ENCODE measurements at places on chromosomes 4 and X. TPM values are rescaled to one million over a fixed set of nuclear protein-coding genes. Genes with fewer than 3 reads are reported as not detected.
A peak's percentile ranks its signal among the peaks of the same experiment; 100 is the strongest.

Gene RWDD4
- total RNA-seq: 22.4 TPM

Gene SUPT20HL1
- not detected for total RNA-seq

Gene CXCL8
- total RNA-seq: not detected

Gene SMIM31
- total RNA-seq: not detected

Gene SFRP2
- 214 TPM for total RNA-seq

Gene FHDC1
- 21.6 TPM for total RNA-seq

Gene SCD5
- 1.5 TPM for total RNA-seq

Gene GRIA3
- 0.93 TPM for total RNA-seq

Gene C4orf54
- not detected for total RNA-seq

Gene NMU
- total RNA-seq: 47.5 TPM

Gene PHEX
- not detected for total RNA-seq

DNA sequence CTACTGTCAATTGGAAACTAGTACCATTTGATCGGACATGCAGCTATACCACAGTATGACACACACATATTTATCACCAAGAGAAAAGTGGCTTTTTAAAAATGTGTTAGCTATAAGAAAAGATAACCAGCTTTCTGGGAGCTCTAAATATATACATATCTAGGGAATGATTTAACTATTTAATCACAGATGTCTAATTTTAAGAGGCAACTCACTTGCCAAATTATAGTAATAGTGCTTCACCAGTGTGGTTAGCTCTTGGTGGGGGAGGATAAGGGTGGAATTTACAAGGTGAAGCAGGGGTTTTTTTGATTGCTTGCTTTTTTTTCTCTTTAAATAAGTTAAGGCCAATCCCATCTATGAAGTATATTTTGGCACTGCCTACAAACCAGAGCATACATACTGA is 547.7 kb upstream of the DIPK2B start:
- no peak for DNase-seq

DNA sequence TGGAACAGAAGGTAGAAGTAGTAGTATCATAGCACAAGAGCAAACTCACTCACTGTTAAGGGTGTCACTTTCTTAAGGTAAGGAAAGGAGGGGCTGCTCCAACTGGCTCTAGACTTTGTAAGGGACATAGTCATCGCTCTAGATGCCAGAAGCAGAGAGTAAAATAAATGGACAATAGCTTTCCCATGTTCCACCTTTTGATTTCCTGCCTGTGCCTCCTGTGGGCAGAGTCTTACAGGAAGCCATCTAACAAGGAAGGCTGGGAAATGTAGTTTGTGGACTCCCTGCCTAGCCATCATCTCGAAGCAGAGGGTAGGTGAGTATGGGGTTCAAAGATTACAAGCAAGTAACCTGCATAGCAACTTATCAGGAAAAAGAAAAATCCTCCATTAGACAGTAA is 1.7 kb upstream of the METTL14 start:
- peak; percentile 57 for DNase-seq

GRCh38 chrX:40622479-40623138 is 619 bp upstream of the MPC1L start:
- DNase-seq: no peak

- no peak for DNase-seq
Observed at GRCh38 chrX:39895218-39896110, 202.3 kb downstream of the BCOR start.

- no peak for DNase-seq
Observed at GRCh38 chr4:78020677-78021076, 36.4 kb upstream of the FRAS1 start.

GRCh38 chr4:38664706-38665401 is 855 bp downstream of the KLF3 start:
- DNase-seq: peak; percentile 60

- no peak for DNase-seq
Observed at GRCh38 chr4:138104284-138104680, 137.9 kb downstream of the SLC7A11 start.

DNA sequence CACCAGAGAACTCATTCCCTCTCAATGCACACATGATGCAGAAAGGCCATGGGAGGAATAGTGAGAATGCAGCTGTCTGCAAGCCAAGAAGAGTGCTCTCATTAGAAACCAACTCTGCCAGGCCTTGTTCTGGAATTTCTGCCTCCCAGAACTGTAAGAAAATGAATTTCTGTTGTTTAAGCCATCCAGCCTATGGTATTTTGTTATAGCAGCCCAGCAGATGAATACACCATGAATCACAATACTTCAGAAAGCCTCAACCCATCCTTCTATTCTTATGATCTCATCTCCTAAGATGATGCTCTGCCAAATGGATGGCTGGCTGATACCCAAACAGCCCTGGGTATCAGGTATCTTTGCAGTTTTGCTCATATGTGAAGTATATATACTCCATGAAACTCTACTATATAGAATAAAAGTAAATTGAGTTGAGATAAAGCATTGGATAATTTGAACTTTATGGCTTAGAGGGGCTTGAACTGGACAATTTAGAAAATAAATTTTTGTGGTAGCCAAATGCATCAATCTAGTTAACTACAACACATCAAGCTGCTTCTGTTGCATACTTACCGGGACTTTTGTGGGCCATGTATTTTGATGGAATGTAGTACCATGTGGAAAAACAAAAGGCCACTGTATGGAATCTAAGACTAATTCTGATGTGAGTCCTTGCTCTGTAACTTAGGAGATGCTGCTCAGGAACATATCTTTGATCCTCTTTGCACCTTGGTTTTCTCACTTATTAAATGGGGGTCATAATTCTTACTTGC is 245.9 kb downstream of the HS3ST1 start:
- no peak for DNase-seq

- no peak for DNase-seq
Observed at GRCh38 chrX:25290132-25290531, 274.4 kb upstream of the ARX start.

DNA sequence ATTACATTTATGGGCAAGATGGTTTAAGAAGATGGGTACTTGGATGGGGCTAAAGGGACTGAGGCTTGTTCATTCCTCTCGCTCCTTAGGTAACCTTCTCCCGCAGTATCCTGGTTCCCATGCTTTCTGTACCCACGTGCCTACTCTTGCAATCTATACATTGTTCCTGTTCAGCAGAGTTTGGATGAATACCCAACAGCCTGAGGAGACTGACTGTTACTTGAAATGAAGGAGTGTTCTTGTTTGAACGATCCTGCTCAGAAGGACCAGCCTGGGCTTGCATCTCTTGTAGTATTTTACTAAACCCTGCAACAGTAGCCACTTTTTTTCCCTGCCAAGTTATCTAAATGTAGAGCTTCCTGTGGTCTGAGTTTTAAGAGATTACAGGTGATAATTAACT is 33.7 kb upstream of the ADH6 start:
- no peak for DNase-seq

DNA sequence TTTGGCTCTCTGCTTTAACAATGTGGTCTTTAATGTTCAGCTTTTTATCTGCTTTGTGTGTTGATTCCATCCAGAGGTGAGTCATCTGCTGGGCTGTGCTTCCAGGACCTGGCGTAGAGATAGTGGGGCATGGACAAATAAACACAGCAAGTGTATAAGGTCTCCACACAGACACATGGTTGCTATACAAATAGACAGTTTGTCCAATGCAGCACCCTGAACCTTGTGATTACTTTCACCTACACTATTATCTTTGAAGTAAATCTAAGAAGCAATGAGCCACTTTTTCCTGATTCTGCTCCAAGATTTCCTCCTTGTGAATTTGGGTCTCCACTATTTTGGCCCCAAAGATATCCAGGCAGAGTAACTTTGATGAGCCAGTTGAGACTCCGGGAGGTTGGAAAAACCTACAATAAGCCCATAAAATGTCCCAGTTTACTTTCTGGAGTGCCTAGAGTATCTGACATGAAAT is 12.1 kb downstream of the PPARGC1A start:
- no peak for DNase-seq

GRCh38 chr4:171718069-171718468 is 95.1 kb upstream of the GALNTL6 start:
- no peak for DNase-seq

DNA sequence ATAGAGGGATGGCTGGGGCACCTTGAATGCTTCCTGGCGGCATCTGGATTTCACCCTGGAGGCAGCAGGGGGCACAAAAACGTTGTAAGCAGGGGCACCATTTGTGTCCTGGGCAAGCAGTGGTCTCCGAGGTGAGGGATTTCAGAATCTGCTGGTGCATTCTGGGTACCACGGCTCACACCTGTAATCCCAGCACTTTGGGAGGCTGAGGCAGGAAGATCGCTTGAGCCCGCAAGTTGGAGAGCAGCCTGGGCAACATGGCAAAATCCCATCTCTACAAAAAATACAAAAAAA is 16.8 kb upstream of the TBC1D14 start:
- no peak for DNase-seq

DNA sequence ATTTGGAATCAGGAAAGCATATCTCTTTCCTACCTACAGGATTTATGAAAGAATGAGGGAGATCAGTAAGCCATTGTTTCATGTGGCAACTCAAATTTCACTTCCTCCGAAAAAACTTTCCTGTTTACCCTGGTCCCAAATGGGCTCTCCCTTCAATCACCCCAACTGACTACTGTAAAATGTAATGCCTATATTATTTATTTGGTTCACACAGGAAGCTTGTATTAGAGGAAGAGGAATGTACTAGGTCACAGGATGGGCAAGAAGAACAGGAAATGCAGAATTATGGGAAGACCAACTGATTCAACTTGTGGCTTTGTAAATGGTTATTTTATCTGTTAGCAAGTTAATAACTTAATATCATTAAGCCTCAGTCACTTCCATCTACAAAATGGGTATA is 23.1 kb downstream of the COL4A6 start:
- no peak for DNase-seq

- DNase-seq: peak; percentile 21
Observed at GRCh38 chrX:129678614-129679195, 23.9 kb upstream of the APLN start.

DNA sequence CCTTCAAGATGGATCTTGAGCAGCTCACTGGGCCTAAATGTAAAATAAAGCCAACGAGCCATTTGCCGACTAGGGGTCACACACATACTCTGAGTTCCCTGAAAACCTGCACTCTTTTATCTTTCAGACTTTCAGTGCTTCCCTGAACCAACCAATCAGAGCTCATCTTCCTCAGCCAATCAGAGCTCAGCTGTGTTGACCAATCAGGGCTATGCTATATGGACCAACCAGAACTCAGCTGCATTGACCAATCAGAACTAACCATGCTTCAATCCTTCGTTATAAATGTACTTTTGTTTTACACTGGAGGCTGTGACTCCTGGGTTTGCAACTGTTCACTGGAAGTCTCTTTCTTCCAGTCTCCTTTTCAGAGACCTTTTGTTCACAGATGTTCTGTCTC is 19.3 kb downstream of the SLC25A53 start:
- peak; percentile 3 for DNase-seq

DNA sequence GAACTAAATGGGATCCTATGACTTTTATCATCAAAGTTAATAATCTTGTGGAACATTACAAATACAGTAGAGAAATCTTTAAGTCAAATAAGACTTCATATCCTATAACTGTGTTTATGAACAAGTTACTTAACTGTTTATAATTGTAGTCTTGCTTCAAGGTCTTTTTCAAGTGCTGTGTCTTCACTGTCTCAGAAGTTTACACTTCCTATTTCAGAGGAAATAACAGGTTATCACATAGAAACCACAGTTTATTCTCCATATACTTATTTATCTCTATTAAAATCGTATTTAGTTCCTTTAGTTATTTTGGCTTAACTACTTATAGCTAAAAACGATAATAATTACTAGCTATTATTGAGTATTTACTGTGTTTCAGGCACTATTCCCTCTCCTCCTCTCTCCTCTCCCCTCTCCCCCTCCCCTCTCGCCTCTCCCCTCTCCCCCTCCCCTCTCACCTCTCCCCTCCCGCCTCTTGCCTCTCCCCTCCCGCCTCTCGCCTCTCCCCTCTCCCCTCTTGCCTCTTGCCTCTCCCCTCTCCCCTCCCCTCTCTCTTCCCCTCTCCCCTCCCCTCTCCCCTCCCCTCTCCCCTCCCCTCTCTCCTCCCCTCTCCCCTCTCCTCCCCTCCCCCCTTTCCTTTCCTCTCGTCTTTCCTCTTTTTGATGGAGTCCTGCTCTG is 63.7 kb downstream of the RBPJ start:
- DNase-seq: peak; percentile 47

- DNase-seq: peak; percentile 8
Observed at GRCh38 chr4:183014361-183015084, 84.5 kb upstream of the WWC2 start.

DNA sequence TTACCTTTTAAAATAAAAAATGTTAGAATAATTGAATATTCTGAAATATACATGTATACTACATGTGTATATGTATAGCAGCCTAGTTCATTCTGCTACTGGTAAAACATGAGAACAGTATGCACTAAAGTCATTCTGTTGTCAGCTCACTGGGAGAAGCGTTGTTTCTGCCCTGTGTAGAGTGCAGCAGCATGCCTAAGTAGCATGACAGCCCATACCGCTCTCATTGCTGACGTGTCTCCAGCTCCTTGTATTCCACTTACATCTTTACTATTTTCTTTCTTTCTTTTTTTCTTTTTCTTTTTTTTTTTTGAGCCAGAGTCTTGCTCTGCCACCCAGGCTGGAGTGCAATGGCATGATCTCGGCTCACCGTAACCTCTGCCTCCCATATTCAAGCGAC is 90.7 kb downstream of the KLHL8 start:
- DNase-seq: no peak

DNA sequence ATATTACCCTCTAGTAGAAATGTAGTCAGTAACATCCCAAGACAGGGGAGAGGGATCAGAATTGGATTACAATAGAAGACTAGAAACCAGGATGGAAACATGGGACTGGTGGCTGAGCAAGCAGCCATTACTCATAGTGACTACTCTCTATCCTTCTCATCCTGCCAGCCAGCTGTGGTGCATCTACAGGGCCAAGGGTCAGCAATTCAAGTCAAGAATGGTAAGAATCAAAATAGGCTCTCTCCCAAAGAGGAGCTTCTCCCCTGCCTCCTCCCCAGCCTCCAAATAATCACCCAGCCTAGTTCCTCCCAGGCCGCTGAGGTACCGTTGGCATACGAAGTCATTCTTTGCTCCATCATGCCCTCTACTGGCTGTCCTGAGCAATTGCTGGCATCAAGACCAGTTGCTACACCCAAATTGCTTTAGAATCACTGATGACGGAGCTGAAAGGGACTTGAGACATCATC is 19.4 kb downstream of the AWAT2 start:
- peak; percentile 70 for DNase-seq

DNA sequence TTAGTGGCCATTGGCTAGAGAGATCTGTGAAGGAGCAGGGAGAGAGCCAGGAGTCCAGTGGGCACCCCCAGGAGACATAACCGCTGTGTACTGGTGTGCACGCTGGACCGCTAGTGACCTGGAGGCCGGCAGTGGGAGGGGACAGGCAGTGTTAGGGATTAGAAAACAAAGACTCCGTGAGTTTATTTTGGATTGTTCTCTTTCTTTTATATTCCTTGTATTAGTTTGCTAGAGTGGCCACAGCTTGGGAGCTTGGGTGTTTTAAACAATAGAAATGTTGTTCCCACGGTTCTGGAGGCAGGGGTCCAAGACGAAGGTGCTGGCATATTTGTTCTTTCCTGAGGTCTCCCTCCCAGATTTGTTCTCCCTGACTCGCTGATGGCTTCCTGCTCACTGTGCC is 266.4 kb downstream of the RAPGEF2 start:
- DNase-seq: no peak

All from GM23338 (cell line).